ENCODE measurements at places on chromosomes 7 and 10.
A peak's percentile ranks its signal among the peaks of the same experiment; 100 is the strongest.

DNA sequence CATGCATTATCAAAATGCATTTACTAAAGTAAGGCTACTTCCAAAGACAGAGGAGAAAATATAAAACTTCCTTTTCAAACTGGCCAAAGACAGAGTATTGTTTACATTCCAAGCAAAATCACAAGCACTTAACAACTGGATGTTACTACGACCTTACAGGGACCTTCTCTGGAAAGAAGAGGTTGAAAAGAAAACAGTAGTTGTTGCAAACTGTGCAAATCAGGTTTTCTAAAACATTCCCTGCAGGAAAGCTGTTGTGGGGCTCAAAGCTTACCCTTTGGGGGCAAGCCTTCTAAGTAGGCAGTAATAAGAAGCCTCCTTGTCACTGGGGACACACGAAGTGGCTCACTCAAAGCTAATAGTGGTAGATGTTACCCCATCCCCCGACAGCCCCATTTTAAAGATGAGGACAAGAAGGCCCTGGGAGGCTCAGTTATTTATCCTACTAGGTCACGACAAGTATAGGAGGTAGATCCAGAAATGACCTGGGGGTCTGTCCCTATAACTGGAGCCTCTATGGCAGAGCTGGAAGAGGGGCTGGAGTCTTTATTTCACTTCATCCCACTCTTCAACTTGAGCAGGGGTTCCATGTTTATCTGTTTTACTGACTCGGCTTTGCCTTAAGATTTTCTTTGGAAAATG lies 46.6 kb downstream of the ATXN7L1 start:
- no peak overlapping the region for H3K27ac ChIP-seq
- DNase-seq: no peak
- no peaks in the 10 kb centered on the region for H3K36me3 ChIP-seq
- no peak overlapping the region for H3K4me3 ChIP-seq
- no peaks in the 10 kb centered on the region for H3K4me1 ChIP-seq

- no peak overlapping the region for H3K27ac ChIP-seq
- no peak overlapping the region for H3K4me3 ChIP-seq
- DNase-seq: no peak
- H3K36me3 ChIP-seq: no peaks in the 10 kb centered on the region
- no peaks in the 10 kb centered on the region for H3K4me1 ChIP-seq
- H3K27me3 ChIP-seq: no peaks in the 10 kb centered on the region
Measured at GRCh38 chr7:101927802-101928201, 110.4 kb downstream of the CUX1 start.

GRCh38 chr10:102670871-102671434 lies 26.7 kb downstream of the TRIM8 start:
- H3K4me3 ChIP-seq: no peak overlapping the region
- peaks cover 36% of the 10 kb centered on the region for H3K4me1 ChIP-seq
- no peak for DNase-seq

DNA sequence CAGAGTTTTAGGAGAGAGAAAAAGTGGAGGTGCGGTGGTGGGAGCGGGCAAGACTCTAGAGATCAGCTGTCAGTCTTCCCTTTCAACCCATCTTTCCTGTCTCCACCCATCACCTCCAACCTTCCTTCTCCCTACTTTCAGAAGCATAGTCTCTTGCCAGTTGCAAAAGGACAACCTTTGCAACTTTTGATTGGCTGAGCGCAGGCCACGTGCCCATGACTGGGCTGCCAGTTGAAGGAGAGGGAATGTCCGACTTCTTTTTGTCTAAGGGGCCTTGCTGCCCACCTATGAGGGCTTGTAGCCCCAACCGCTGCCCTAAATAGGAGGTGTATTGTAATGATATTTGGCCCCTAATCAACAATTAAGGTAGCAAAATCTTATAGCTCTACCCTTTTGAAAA lies 12.6 kb downstream of the CYP26A1 start:
- H3K27ac ChIP-seq: no peak overlapping the region
- no peak overlapping the region for H3K4me3 ChIP-seq
- no peak for DNase-seq
- no peaks in the 10 kb centered on the region for H3K4me1 ChIP-seq
- H3K36me3 ChIP-seq: no peaks in the 10 kb centered on the region

DNA sequence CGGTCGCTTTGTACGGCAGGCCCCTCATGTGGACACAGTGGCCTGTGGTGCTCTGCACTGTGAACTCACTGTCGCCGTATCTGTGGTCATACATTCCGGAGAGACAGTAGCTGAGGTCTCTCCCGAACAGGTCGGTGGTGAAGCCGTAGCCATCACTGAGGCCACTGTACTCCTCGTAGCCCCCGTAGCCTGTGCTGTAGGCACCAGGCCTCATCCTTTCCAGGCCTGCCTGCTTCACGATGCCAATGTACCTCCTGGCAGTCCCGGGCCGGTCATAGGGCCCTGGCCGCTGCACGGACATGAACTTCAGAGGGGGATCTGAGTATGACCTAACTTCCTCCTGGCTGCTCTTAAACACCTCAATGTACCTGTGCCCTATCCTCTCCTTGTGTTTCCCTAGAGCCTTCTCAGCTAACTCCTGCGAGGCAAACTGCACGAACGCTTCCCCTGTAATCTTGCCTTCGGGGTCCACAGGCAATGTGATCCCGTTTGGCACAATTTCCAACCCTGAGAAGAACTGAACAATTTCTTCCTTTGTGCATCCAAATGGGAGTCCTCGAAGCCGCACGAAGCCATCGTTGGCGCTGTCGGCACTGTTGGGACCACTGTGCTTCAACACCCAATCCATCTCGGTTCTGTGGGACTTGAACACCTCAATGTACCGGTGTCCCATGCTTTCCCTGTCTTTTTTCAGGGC lies 15.7 kb downstream of the FXYD4 start:
- H3K4me3 ChIP-seq: no peak overlapping the region
- peaks cover 56% of the 10 kb centered on the region for H3K36me3 ChIP-seq
- no peak overlapping the region for H3K27ac ChIP-seq
- H3K27me3 ChIP-seq: no peaks in the 10 kb centered on the region

DNA sequence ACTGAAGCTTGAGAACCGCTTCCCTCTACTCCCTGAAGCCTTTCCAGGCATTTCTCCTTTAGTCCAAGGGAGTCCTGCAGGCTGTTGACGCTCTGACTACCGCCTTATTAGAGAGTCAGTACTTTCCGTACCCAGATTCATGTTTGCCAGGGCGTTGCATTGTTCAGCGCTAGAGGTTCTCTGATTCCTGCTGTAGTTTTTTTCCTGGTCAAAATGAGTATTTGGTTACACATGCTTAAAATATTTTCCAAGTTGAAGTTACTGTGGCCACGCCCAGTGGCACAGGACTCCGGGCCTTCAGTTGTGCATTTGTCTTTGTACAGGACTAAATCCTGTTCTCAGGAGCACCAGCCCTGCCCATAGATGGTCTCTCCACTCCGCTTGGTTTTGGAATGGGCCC lies 7.9 kb downstream of the MTURN start:
- no peak overlapping the region for H3K27ac ChIP-seq
- H3K36me3 ChIP-seq: no peaks in the 10 kb centered on the region
- DNase-seq: no peak
- H3K27me3 ChIP-seq: no peaks in the 10 kb centered on the region

- H3K27ac ChIP-seq: no peak overlapping the region
- H3K36me3 ChIP-seq: no peaks in the 10 kb centered on the region
Measured at GRCh38 chr7:39164887-39165286, 187.2 kb downstream of the POU6F2 start.

DNA sequence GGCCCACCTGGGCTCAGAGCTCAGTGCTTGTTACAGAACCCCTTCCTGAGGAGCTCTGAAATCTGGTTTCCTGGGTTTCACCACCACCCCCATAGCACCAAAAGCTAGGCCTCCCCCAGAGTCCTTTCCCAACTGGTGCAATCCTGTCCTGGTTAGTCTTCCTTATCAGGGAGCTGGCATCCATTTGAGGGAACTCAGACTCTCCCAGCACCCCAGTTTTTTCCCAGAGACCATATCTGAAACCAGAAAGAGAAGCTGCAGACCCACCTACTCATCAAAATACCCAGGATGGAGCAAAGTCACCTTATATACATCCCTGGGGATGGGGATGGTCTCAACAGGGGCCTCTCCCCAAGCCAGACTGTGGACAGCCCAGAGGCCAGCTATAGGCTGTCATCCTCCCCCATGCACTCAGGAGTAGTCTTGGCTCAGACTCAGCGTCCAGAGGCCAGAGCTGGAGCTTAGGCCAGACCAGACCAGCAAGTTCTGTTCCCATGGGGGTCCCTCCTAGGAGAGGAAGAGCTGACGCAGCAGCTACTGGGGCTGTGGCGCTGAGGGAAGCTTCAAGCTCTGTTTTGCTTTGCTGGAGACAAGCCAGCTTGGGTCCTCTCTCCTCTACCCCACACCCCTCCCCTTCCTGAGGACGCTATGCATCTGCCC lies 3.0 kb downstream of the TBATA start:
- H3K4me3 ChIP-seq: no peak overlapping the region
- no peaks in the 10 kb centered on the region for H3K27me3 ChIP-seq
- no peaks in the 10 kb centered on the region for H3K4me1 ChIP-seq

DNA sequence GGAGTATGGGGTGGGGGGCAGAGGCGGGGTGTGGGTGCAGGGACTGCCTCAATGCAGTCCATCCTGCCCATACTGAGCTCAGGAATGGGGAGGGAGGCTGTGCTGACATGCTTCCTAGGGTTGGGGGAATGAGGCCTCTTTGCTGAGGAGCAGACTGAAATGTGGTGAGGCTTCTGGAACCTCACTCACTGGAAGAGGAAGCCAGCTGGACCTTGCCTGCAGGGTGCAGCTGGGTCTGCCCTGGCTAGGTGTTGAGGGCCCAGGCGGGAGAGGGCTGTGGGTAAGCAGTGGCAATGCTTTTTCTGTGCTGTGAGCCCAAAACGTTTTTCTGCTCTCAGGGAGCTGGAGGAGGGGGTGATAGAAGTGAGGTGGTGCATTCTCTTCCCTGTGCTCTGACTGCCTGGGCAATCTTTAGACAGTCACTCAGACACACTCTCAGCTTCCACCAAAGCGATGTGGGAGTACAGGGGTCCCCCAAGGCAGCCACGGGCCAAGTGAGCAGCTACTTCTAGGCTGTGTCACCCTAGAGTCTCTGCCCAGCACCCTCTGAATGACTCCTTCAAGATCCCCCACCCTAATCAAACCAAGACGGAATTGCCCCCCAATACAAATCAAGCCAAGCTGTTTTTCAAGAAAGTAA lies 41.1 kb upstream of the BMPR1A start:
- H3K27ac ChIP-seq: no peak overlapping the region
- H3K4me1 ChIP-seq: peaks cover 11% of the 10 kb centered on the region
- no peaks in the 10 kb centered on the region for H3K27me3 ChIP-seq
- H3K4me3 ChIP-seq: no peak overlapping the region
- no peak for DNase-seq
- H3K36me3 ChIP-seq: no peaks in the 10 kb centered on the region

DNA sequence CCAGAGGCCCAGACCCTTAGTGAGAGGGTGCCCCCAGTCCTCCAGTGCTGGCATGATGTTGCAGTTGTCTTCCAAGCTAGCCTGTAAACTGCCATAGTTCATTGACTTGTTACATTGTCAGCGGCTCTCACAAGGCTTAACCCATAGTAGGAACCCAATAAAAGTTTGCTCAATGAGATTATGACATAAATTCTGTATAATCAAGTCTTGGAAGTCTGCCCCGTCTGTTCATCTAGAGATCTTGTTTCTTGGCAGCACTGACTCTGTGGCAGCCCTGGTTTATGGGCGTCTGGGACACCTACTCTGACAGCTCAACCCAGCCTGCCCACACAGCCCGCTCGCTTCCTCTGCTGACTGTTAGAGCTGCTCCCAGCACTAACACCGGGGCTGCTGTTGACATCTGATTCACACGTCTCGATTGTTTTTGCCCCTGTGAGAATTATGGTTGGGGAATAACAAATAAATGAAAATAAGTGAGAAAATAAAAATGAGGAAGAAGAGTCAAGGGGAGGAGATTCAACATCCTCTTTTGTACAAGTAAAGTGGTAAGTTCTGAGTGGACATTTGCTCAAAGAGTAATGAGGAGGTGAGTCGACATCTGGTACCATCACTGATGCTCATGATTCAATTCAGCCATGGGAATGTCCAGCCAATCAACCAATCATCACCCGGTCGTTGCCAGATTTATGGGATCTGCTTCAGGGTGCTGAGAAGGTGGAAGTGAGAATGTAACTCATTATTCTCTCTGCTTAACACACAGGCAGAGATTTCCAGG lies 160.8 kb downstream of the SPAG6 start:
- H3K4me1 ChIP-seq: peaks cover 20% of the 10 kb centered on the region
- H3K27ac ChIP-seq: no peak overlapping the region
- H3K36me3 ChIP-seq: no peaks in the 10 kb centered on the region
- no peak overlapping the region for H3K4me3 ChIP-seq
- H3K27me3 ChIP-seq: no peaks in the 10 kb centered on the region

- H3K4me3 ChIP-seq: peak overlapping the region; percentile 84
- DNase-seq: no peak
- no peaks in the 10 kb centered on the region for H3K27me3 ChIP-seq
- H3K36me3 ChIP-seq: peaks cover 33% of the 10 kb centered on the region
- H3K4me1 ChIP-seq: peaks cover 50% of the 10 kb centered on the region
- H3K27ac ChIP-seq: peak overlapping the region; percentile 98
Measured at GRCh38 chr10:17229717-17229966, 1.6 kb downstream of the VIM start.

DNA sequence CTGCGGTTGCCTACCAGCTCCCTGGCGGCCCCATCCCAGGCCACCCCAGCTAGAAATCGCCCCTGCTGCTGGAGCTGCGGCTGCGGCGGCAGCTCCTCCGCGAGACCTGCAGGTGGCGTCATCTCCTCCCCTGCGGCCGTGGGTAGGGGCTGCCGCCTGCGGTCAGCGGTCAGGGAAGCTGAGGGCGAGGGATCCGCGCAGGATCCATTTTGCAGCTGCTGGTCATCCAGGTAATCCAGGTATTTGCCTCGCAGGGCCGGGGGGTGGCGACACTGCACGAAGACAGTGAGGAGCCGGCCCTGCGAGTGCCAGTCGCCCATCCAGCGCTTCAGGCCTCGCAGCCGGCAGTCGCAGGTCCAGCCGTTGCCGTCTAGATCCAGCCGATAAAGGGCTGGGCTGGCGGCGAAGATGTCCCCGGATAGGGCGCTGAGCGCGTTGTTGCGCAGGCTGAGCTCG lies 1.5 kb downstream of the TRIL start:
- no peaks in the 10 kb centered on the region for H3K4me1 ChIP-seq
- no peak for DNase-seq
- no peak overlapping the region for H3K4me3 ChIP-seq
- H3K27me3 ChIP-seq: peaks cover 17% of the 10 kb centered on the region

GRCh38 chr7:981793-982510 lies 1.0 kb upstream of the CYP2W1 start:
- no peak overlapping the region for H3K27ac ChIP-seq
- DNase-seq: no peak
- H3K4me3 ChIP-seq: no peak overlapping the region
- H3K27me3 ChIP-seq: no peaks in the 10 kb centered on the region

Measured in CD8-positive, alpha-beta memory T cell (primary cell).